ENCODE measurements at places on chromosomes 7 and 10.

DNA sequence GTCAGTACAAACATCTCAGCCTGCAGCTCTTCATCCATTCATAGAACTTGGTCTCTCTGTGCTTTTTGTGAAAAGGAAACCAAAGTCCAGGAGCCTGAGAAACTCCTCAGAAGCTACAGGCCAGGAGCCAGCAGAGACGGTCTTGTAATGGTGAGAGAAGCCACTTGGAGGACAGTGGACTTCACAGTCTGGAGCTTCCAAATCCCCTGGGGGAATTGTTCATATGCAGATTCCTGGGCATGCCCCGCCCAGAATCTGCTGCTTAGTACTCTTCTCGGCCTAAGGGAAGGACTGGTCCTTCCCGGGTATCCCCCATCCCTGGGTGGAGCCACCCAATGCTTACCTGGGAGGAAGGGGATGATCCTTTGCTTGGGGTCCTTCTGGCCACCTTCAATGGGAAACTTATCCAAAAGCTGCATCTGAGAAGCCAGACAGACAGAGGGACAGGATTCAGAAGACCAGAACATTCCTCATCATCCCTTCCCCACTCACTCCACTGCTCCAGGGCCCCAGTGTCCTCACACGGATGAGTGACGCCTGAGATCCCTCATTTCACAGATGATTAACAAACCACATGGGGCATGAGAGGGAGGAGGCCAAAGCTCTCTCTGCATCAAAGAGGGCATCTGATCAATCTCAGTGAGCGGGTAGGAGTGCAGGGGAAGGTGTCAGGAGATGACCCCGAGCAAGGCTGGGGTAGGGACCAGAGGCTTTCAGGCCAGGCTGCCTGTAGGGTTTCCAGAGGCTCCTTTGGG lies 88.4 kb downstream of the SH3PXD2A start:
- no peak for DNase-seq

DNA sequence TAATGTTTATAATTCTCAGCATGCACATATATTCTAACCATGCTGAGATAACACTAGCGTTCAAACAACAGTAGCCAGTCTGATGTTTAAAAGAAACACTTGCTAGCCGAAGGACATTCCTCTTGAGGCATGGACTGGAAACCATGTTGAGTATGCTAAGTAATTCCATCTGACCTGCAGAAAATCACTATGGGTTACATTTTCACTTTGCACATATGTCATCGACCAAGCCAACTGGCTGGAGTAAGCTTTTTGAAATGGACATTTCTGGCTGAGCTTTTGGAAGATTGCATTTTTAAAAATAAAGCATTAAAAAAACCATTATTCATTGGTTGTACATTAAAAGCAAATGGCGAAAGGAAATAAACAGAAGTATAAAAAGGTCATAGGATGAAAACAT lies 88.2 kb downstream of the BBS9 start:
- DNase-seq, result no peak

GRCh38 chr7:30224511-30225062 lies 59.8 kb upstream of the ZNRF2 start:
- no peak for DNase-seq

DNA sequence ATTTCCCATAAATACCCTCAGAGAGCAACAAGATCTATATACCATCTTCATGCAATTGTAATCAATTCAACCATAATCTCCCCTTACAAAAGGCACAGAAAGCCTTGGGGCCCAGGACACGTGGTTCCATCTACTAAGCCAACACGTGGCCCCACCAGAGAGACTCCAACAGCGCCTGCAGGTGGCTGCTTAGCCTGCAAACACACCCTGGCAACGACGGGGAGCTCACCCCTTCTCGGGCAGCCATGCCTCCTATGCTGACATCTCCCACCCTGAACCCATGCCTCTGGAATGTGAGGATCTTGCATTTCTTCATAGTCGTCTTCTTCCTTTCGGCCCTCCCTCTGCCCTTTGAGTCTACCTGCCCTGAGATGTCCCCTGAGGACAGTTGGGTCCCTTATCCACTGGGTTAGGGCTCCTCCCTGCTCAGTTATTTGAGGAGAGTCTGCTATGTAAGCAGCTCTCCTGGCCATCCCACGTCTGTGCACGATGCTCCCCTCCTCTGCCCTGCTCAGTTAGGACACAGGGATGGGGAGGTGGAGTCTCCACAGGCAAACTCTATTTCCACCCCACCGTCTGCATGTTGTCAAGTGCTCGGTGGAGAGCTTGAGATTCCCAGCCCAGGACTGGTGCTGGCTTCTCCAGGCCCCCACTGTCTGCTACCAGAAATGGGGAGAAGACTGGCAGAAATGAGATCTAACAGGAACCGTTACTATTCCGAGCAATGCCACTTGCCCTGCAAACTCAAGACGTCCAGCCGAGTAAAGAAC lies 36.5 kb downstream of the EBF3 start:
- DNase-seq, result no peak

DNA sequence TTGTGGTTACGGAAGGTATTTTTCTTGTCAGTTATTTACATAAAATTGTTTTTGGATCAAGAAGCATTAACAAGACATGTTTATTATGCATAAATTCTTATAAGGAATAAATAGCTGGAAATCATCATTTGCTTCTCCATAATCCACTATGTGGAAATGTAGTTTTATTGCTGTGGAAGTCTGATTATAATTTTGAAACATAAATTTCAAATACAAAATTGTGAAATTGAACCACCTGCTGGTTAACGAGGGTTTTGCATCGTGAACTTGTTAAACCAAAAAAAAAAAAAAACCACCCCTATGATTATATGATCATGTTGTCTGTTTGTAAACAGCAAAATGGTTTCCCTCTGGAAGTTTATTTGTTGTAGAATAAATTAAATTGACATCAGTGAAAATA lies 25.9 kb downstream of the ABRAXAS2 start:
- DNase-seq, result no peak

DNA sequence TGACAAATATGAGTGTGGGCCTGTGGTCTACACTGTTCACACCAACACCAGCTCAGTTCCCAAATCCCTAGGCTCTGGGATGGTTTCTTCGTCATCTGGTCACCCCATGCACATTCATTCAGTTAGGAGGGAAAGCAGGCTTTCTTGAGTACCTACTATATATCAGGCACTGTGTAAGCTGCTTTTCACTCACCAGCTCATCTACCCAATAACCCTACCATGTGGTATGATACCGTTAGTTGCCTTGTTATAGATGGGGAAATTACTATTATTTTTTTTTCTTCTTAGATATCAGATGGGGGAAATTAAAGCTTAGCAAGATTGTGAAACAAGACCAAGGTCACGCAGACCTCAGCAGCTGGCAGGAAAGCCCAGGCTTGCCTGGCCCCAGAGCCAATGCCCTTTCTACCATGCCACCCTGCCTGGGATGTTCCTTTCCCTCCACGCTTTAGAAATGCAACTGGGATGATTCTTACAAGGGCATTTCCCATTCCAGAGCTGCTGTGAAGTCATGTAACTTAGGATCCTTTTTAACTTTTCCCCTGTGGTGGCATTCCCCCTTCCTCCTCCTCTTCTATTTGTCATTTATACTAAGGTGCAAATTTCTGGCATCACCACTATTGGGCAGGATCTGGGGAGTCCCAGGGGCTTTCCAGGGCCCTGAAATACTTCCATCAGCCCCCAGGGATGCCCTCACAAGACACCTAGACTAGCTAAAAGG lies 93.1 kb upstream of the EFCAB10 start:
- no peak for DNase-seq

DNA sequence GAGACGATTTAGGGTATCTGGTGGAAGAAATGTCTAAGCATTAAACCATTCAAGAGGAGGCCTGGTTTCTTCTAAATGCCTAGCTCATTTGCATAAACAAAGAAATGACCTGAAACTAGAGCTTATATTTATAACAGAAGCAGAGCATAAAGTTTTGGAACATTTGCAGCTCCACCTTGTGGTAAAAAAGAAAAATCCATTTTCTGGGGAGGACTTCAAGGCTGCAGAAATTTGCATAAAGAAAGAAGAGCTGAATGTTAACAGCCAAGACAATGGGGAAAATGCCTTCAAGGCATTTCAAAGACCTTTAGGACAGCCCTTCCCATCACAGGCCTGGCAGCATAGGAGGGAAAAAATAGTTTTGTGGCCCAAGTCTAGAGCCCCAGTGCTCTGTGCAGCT lies 362.0 kb downstream of the ZNF248 start:
- no peak for DNase-seq

DNA sequence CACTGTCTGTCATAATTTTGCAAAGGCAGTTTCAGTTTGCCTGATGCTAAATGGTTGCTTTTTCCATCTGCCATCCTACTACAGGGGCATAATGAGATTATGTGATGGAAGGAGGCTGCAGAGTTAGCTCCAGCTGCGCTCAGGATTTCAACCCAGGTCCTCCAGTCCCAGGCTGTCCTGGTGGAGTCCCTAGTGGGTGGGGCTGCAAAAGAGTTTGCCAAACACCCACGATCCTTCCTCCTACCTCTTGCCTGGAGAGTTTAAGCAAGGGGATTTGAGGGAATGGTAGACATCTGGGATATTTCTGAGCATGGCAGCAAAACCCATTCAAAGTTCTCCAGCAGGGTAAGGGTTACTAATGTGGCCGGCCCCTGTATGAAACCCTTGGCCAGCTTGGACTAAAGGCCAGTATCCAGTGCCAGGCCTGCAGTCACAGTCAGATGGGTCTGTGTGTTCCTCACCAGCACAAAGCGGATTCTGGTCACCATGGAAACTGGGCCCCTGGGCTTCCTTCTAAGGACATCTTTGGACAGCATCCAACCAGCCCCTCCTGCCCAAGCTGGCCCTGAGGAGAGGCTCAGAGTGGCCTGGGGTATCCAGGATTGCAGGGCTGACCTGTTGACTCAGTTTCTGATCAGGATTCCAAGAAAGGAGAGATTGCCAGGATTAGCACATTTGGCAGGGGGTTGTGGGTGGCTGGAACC lies 42.7 kb upstream of the CHST3 start:
- DNase-seq, result no peak

DNA sequence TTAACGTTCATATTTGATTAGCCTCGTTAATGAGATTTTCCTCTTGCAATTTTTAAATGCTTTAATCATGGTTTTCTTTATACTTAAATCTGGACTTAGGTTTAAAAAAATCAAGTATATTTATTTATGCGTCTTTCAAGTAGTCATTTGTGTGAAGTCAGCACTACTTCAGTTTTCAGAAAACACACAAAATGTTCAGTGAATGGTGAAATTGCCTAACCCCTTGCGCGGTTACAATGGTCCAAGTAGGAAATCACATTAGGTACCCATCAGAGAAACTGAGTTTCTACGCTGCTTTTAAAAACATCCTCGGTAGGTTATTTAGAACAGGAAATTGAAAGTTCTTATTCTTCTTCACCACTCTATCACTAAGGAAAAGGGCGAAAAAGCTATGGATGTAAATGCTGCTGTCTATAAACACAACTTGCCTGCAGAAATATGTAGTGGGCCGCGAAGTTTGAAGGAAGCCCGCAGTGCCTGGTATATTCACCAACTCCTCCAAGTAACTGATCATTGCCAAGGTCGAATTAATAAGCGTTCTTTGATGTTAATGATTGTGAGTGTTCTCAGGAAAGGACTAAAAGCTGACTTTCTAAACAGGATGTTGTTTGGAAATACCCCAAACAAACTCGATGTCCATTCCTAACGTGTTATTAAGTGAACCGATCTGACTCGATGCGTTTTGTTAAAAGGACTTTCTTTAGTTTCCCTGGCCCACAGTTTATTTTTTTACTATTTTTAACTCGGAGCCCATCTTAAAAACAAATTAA lies 1.0 kb downstream of the SYPL1 start:
- no peak for DNase-seq

- DNase-seq, result no peak
These were observed 833 bp upstream of the PNLIPRP1 start for GRCh38 chr10:116589926-116590325.

Measured in CD4-positive, alpha-beta T cell (primary cell).